ENCODE measurements at places on chromosomes 7 and 10.

DNA sequence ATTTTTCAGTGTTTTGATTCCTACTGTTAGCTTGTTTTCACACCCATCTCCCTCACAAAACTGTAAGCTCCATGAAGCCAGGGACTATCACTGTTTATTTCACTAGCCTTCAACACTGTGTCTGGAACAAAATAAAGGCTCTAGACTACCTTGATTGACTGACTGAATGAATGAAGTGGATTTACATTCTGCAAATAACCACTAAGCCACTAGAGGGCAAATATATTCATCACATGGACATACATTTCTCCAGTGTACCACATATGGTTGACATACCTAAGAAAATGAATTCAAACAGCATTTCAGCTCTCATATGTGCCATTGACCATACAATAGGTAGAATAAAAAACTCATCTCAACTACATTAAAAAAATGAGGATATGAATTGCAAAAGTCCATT is 185.9 kb downstream of the RAB11FIP2 start:
- no peak for DNase-seq

- DNase-seq = no peak
Observed at GRCh38 chr10:74114041-74114448, 36.6 kb downstream of the AP3M1 start.

DNA sequence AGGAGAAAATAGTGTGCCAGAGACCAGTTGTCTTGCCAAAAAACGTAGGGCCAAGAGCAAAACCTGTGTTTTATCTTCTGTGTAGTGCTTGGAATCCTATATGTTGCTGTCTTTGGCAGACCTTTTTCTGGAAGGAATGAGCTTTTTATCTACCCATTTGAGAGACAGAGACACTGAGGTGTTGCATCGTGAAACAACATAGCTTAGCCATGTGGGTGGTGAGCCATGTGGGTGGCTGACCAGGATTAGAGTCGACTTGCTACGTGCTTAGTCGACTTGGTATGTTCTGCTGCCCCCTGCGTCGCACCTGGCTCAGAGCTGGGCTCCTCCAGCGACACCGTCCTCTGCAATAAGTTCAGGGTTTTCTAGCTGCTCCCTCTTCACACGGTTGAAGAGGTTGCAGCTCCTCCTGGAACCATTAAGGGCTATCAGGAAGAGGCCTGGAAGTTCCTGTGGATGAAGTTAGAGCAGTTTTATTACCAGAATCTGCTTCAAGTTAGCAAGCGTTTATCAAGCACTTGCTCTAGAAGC is 175.8 kb downstream of the SH2D4B start:
- DNase-seq = no peak

DNA sequence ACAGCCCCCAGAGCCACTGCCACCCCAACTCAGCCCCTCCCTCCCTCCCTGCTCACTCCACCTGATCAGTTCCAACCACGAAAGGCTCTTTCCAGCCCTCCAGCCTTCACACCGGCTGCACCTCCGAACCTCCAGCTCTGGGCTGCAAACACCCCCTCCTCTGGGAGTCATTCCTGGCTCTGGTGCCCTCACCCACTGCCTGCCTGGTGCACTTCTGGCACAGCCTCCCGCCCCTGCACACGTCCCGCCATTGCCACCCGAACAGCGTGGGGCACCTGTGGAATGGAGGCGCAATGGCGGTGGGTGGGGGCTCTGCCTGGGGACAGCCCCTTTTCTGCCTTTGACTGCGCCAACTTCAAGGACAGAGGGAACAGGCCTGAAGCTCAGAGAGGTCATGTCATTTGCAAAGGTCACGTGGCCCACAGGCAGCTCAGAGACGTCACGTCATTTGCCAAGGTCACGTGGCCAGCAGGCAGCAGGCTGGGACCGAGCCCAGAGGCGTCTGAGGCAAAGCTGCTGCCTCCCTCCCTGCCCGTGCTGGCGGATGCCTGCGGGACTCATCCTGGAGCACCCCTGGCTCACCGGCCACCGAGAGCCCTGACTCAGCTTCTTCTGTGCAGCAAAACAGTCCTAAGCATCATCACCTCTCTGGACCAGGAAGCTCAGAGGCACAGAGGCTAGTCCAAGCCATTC is 76.0 kb upstream of the DNAAF5 start:
- no peak for DNase-seq

- DNase-seq = no peak
Observed at GRCh38 chr10:125811251-125811650, 11.8 kb downstream of the UROS start.

DNA sequence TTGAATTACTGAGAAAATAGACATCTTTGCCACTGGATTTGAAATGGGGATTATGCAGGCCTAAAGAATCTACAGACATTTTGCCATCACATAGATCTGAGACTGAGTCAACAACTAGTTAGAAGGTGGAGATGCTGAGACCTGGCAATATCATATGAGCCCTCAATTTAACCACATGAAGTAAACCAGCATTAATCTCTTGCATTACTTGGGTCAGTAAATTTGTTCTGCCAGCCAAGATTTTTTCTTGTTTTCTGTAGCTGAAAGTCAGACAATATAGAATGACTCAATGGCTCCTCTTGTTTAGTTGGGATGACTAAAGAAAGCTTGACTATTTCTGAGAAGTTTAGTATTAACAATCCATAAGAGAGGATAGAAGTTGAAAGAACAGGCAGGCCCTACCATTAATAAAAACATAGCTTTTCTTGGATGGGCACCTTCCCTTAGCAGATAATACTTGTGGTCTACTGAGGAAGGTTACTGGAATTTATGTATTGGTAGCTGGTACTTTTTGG is 396.7 kb upstream of the SORCS1 start:
- no peak for DNase-seq

DNA sequence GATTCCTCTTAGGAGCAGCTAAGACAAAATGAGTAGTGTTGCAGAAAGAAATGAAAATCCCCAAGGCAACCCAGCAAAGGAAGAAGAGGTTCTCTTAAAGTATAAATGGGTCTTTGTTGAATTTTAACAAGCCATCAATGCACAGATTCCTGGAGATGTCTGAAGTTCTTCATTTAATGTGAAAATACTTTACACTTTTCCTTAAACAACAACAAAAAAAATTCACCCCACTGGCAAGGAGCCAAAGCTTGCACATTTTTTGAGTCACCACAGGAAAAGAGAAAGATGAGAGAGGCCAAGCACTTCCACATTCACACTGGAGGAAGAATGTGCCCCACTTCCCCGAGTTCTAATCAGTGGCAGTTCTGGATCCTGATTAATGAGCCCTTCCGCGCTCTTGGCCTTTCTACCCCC is 286.4 kb upstream of the MEOX2 start:
- DNase-seq = no peak

DNA sequence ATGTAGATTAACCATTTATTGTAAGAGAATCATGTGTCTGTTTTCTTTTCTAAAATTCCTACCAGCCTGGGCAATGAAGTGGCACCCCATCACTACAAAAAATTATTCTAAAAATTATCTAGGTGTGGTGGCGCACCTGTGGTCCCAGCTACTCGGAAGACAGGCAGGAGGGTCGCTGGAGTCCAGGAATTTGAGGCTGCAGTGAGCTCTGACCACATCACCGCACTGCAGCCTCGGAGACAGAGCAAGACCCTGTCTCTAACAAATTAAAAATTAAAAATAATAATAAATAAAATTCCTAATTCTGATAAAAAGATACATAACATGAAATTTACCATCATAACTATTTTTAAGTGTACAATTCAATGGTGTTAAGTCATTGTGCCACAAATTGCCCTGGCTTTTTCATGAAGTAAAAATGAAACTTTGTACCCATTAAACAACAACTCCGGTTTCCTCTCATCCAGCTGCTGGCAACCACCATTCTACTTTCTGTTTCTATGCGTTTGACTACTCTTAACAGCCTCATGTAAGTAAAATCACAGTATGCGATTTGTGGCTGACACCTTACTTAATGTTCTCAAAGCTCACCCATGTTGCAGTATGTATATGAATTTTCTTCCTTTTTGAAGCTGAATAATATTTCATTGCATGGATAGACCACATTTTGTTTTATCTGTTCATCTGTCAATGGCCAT is 20.6 kb upstream of the USP6NL start:
- DNase-seq = peak; percentile 85

- DNase-seq = no peak
Observed at GRCh38 chr7:99000904-99001465, 122.7 kb downstream of the TRRAP start.

- no peak for DNase-seq
Observed at GRCh38 chr10:32253276-32253675, 93.7 kb downstream of the EPC1 start.

- DNase-seq = no peak
Observed at GRCh38 chr7:91913612-91914011, 27.1 kb upstream of the AKAP9 start.

GRCh38 chr10:107653832-107654287 is 489.4 kb upstream of the SORCS1 start:
- DNase-seq = peak; percentile 4

DNA sequence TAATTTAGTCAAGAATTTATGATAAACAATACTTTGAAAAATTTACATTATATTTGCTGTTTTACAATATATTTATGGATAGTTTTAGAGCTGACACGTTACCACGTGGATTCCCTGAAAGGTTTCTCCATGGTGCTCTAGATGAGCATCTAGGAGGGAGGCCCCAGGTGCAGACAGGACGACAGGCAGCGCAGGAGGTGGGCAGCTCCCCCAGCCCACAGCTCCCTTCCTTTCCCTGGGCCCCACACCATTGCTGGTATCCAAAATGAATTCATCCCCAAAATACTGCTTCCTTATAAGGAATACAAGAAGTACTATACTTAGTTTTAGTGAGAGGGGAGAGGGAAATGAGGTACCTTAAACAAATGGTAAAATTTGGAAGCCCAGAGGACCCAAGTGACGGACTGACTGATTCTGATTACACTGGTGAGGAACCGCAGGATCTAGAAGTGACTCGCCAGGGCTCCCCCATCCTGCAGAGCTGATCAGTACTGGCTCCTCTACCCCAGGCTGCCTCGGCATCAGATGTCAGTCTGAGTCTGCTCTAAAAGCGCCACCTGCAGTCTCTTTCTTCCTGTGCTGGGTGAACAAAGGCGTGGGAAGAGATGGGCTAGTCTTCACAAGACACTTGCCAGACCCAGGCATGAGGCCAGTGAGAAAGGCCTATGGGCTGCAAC is 89.2 kb downstream of the DLG5 start:
- peak; percentile 89 for DNase-seq

- no peak for DNase-seq
Observed at GRCh38 chr10:114374053-114374791, 30.1 kb downstream of the AFAP1L2 start.

GRCh38 chr7:76358011-76358480 is 745 bp downstream of the YWHAG start:
- no peak for DNase-seq

- no peak for DNase-seq
Observed at GRCh38 chr10:34087095-34087418, 728.0 kb downstream of the PARD3 start.

GRCh38 chr7:83475420-83475819 is 173.5 kb downstream of the SEMA3E start:
- no peak for DNase-seq

GRCh38 chr7:114084472-114085312 is 165.9 kb upstream of the PPP1R3A start:
- no peak for DNase-seq

DNA sequence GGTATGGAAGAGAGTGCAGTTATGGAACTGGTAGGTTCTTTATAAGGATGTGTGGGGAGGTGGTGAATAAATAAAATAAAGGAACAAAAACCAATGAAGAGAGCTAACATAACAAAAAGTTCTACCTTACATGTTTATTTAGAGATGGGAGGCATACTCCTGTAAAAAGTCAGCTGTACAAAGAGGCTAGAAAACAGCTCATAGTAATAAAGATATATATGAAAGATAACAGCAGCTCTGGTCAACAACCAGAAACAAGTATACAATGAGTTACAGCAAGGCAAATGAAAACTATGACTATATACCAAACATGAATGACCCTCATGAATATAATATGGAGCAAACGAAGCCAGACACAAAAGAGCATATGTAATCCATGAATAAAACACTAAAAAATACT is 62.0 kb downstream of the FAM13C start:
- DNase-seq = no peak

- DNase-seq = no peak
Observed at GRCh38 chr7:30188811-30189210, 54.0 kb downstream of the MTURN start.

DNA sequence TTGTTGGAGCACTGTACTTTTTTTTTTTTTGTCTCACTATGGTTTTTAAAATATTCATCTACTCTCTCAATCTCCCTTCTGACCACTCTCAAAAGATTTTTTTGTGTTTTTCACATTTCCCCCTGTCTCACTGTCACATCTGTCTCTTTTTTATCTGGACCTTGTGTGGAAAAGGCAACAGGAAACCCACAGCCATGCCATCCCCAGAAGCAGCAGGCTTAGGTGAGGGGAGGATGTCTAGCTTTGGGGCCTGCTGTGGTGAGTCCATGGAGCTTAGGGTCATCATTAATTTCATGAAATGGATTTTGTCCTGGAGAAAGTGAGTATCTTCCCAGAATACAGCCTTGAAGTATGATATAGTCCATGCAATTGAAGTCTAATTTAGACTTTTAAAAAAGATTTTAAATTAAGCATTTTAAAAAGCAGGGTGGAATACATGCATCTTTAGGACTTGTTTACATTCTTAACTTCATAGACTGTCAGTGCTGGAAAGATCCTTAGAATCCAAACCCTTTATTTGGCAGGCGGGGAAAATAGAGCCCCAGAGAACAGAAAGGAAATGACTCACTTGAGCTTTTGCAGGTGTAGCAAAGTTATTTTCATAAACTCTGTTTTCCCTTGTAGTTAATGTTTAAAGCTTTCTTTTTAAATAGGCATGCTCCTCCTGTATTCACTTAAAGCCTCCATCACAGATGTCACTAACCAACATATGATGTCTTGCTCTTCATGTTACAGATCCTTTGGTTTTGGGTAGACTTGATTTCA is 25.1 kb downstream of the MINDY4 start:
- no peak for DNase-seq

- DNase-seq = no peak
Observed at GRCh38 chr10:117552701-117553141, 10.2 kb downstream of the EMX2 start.

- DNase-seq = no peak
Observed at GRCh38 chr7:157760004-157760730, 423.4 kb downstream of the DNAJB6 start.

- no peak for DNase-seq
Observed at GRCh38 chr10:116151076-116151475, 121.9 kb downstream of the GFRA1 start.

DNA sequence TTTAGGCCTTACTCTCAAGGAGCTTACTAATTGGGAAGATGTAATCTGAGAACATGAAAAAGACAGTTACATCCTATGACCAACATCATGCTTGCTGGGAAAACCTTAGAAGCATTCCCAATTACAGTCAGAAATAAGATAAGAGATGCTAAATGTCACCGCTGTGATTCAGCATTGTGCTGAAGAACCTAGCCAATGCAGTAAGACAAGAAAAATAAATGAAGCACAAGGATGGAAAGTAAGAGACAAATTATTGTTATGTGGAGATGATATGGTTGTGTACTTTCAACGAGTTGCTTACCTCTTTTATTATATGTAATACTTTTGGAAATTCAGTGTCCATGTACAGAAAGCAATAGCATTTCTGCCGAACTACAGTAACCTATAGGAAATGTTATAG is 104.8 kb downstream of the RBM20 start:
- no peak for DNase-seq
